ENCODE measurements at places on chromosomes 1 and 21. TPM values are rescaled to one million over a fixed set of nuclear protein-coding genes. Genes with fewer than 3 reads are reported as not detected.

RNU11 gene
- total RNA-seq: not detected

TBX15 gene
- 2.8 TPM for total RNA-seq

- peak; percentile 42 for DNase-seq
Observed at GRCh38 chr21:43269440-43269839, 100.6 kb downstream of the CRYAA start.

- DNase-seq: no peak
Observed at GRCh38 chr1:46148318-46148717, 15.9 kb upstream of the PIK3R3 start.

GRCh38 chr1:167601442-167602383 is 28.3 kb upstream of the RCSD1 start:
- DNase-seq: no peak

DNA sequence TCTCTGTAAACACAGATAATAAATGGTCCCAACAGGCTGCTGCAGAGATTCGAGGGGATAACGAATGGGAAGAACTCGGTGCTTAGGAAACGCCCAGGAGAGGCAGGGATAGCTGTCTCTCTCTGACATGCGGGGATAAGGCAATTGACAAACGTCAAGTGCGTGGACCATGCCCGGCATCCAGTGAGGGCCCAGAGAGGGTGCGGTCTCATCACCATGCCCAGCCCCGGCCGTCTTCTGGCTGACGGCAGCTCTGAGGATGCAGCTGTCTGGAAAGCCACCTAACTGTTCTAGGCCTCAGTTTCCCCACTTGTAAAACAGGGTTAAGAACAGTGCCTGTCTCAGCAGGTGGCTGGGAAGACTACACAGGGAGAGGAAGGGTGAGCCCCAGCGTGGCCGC is 48.1 kb downstream of the ACOT7 start:
- no peak for DNase-seq
